Non-pigmented ciliary epithelial cell (primary cell): ENCODE measurements at places on chromosomes 6 and 20.

DNA sequence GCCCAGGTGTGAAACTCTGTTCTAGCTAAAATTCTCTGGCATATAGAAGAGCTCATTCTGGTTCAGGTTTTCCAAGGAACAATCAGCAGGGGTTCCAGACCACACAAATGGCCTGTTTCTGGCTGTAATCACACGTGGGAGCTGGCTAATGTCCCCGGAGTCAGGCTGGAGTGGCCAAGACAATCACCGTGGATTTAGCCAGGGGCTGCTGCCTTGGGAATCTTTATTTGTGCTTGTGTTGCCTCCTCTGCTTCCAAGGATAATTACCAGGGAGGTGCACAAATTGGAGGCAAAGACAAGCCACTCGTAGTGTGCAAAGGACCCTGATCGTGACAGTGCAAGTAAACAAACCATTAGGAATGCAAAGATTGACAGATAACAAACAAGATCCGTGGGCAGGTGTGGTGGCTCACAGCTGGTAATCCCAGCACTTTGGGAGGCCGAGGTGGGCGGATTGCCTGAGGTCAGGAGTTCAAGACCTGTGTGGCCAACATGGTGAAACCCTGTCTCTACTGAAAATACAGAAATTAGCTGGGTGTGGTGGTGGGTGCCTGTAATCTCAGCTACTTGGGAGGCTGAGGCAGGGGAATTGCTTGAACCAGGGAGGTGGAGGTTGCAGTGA is 77.3 kb downstream of the KCNB1 start:
- no peak for DNase-seq

- no peak for DNase-seq
Observed at GRCh38 chr6:153145591-153145990, 14.5 kb upstream of the RGS17 start.

- DNase-seq, result no peak
Observed at GRCh38 chr6:68533339-68533795, 101.7 kb upstream of the ADGRB3 start.

DNA sequence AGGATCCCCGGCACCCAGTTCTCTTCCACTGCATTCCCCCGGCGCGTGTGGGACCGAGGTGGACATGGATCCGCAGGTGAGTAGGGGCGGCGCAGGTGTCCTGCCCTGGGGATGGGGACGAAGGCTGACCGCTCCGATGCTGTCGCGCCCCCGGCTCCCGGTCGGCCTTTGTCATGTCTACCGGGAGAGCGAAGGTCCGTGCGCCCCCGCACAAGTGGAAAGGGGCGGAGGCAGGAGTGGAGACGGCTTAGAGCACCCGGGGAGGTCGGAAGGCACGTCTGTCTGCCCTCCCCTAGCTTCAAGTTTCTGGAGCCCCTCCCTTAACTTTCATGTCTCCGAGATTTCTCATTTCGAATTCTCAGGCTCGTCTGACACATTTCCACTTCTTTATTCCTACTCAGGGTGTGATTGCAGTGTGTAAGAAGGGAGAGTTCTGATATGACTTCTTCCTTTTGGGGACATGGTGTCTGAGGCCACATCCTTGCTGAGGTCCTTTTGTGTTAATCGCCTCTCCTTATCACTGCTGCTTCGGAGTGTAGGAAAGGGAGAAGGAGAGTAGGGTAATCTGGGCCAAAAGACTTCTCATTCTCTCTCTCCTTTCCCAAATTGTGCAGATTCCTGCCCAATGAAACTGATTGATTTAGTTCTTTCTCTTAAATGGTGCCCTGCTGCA is 435 bp downstream of the KIFC1 start:
- DNase-seq, result no peak

DNA sequence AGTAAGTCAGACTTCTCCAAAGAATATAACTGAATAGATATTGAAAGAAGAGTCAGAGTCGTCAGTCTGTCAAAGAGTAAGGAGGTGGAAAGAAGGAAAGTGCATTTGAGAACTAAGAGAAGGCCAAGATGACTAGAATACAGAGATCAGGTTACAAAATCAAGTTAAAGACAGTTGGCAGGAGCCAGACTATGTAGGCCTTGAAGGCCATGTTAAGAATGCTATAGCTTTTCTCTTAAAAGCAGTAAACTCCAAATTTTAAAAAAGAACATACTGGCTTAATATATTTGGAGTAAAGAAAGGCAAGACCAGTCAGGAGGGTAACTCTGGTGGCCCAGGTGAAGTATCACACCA is 68.8 kb downstream of the IBTK start:
- DNase-seq, result no peak

GRCh38 chr20:8435285-8436035 is 303.4 kb downstream of the PLCB1 start:
- DNase-seq, result no peak
